Neural crest cell (in vitro differentiated cells): ENCODE measurements at places on chromosomes 5 and 9.
A peak's percentile ranks its signal among the peaks of the same experiment; 100 is the strongest.

DNA sequence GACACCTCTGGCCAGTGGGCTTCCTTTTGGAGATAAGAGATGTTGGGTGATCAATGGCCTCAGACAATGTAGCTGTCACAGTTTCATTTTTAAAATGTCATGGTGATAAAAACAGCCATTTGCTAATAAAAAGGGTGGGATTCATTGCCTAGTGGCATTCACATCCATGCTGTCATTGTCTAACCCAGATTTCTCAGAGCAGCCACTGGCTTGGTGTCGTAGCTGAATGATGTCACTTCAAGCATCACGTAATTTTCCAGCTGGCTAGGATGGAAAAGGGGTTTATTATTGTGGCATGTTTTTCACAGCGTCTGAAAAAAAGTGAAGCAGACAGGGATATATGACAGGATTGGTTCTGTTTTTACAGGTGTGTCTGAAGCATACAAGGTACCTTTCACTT is 184.7 kb downstream of the AOPEP start:
- DNase-seq = no peak

- DNase-seq = no peak
These were observed 20.1 kb downstream of the RANBP3L start for GRCh38 chr5:36281626-36282025.

- peak; percentile 7 for DNase-seq
These were observed 38.2 kb downstream of the CLINT1 start for GRCh38 chr5:157820593-157821252.

- no peak for DNase-seq
These were observed 354.0 kb downstream of the NPR3 start for GRCh38 chr5:33065131-33065530.

GRCh38 chr5:59238126-59238902 is 655.2 kb downstream of the PDE4D start:
- no peak for DNase-seq

DNA sequence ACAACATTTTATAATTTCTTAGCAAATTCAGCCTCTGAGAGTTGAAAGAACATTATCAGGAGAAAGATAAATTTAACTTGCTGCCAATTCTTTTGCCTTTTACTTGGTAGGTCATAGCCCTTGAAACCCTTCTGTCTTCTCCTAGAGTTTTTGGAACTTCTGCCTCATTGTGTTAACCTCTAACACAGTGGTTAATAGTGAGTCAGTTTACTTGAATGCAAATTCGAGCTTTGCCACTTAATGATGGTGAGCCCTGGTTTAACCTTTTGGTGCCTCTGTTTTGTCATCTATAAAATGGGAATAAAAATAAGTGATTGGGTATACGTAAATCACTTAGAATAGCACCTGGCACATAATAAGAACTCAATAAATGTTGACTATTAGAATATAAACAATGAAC is 1.8 kb upstream of the INIP start:
- DNase-seq = no peak

DNA sequence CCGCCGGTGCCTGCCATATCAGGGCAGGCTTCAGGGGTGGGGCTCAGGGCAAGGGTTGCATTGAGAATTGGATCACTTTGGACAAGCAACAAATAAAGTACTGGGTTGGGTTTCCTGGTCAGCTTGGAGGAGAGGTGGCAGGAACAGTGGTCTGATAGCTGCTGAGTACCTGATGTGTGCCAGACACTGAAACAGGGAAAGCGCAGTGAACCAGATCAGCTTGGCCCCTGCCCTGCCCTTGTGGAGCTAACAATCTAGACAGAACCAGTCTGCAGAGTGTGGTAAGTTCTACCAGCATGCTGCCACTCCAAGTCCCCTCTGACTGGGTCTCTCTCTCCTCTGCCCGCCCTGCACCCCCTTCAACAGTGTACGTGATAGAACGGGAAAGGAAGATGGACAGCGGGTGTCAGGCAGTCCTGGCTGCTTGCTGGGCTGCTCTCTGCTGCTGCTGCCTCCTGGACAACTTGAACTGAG is 53.4 kb downstream of the CYSTM1 start:
- DNase-seq = no peak

GRCh38 chr9:134560654-134561053 is 80.9 kb upstream of the COL5A1 start:
- DNase-seq = no peak

GRCh38 chr5:135598691-135599395 is 20.1 kb upstream of the CXCL14 start:
- DNase-seq = no peak

GRCh38 chr9:30280229-30280900 is 2104.1 kb upstream of the ACO1 start:
- no peak for DNase-seq

GRCh38 chr9:83623679-83624076 is 735 bp downstream of the IDNK start:
- DNase-seq = no peak

DNA sequence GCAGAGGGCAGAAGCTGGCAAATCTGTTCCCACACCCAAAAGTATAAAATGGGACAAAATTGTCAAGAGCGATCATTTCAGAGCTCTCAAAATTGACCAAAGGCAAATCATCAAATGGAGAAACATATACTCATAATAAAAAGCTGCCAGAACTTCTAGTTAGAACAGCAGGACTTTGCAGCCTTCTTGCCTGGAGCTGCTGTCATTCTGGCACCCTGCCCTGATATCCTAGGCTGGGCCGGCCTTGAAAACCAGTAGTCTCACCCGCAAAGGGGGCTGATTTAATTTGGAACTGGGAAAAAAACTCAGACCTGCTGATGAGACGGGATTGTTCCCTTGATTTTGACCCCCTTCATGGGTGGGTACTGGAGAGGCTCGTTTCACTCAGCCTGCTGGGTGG is 18.5 kb downstream of the OR2V1 start:
- no peak for DNase-seq

DNA sequence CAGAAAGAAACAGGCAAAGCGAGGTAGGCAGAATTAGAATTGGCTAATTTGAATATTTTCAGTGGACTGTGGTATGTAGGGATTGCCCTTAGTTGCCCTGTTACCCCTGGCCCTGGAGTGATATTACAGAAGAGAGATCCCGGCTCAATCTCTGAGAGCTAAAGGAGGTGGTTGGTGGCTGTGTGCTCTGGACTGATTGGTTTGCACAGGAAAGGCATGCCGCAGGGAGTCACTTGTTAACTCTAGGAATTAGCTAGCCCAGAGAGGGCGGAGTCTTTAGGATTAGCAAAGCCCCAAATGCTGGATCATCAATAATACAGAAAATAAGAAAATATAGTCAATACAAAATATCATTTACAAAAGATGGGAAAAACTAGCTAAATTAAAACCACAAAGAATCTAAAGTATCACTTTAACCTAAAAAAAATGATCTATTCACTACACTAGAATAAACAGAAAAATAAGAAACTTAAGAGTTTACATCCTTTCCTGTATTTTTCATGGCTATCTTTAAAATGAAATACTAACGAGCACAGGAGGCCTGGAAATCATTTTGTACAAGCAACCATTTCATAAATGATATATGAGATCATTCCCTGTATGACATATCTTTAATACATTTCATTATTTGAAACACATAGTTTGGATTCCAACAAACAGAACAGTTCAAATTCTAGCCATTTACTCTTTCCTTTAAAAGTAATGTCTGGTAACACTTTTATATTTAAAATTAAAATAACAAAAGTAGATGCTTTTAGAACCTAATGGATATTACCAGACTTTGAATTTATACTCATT is 71.1 kb downstream of the GNAQ start:
- DNase-seq = no peak

DNA sequence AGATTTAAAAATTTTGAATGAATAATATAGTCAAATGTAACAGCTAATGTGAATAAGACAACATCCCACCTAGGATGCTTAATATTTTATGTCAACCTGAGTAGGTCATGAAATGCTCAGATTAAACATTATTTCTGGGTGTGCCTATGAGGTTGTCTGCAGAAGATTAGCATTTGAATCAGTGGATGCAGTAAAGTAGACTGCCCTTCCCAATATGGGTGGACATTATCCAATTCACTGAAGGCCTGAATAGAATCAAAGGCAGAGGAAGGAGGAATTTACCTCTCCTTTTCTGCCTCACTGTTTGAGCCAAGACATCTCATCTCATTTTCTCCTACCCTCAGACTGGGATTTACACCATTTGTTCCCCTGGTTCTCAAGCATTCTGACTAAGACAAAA is 1582.3 kb downstream of the EFNA5 start:
- DNase-seq = no peak

DNA sequence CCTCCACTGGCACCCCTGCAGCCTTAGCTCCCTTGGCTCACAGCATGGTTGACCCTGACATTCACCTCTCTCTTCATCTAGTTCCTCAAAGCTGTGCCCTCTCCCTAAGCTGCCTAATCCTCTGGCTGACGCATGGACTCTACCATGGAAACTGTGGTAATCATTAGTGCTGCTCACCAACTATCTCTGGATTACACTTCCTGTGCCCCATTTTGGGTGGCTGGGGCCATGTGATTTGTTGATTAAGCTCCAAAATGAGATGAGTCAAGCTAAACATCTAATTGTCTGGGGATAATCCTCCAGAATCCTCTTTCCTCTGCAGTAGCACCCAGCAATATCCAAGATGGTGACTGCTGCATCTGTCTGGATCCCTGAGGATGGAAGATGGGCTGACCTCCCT is 264.4 kb downstream of the SH3GL2 start:
- no peak for DNase-seq

DNA sequence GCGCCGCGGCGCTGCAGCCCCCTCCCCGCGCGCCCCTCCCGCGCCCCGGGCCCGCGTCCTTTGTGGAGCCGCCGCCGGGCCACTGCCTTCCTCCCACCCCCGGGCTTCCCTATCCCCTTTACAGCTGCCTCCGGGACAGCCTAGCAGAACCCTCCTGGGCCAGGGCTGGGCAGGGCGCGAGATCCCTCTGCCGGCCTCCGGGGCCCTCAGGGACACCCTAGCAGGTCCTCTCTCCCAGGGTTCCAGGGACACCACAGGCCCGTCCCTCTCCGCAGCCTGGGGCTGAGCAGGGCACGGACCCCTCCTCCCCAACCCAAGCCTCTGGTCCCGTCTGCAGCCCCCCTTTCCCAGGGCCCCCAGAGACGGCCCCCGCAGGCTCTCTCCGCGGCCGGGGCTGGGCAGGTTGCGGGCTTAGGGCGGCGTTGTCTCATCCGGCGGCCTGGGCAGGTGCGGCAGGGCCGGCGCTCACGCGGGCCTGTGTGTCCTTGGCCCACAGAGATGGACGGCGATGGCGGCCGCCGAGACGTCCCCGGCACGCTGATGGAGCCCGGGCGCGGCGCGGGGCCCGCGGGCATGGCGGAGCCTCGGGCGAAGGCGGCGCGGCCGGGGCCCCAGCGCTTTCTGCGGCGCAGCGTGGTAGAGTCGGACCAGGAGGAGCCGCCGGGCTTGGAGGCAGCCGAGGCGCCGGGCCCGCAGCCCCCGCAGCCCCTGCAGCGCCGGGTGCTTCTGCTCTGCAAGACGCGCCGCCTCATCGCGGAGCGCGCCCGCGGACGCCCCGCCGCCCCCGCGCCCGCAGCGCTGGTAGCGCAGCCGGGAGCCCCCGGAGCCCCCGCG is 710 bp downstream of the WNK2 start:
- DNase-seq = no peak

GRCh38 chr5:74402553-74402952 is 238.0 kb downstream of the ENC1 start:
- no peak for DNase-seq

DNA sequence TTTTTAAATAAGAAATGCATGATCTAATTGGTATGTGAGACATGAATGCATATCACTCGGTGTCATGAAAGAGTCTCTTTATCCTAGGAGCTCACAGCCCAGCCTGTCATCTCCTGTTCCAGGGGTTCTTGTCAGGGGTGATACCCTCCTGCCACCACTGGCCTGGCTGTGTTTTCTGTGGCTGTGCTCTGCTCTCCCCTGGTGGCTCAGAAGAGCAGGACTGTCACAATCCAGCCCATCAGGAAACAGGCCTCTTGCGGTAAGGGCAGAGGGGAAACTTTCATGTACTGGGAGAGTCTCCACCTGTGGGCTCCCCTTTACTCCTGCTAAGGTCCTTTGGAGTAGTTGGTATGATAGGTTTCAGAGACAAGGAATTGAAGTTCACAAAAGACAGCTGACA is 240.2 kb upstream of the GLRA1 start:
- no peak for DNase-seq

GRCh38 chr5:16626696-16627264 is 10.0 kb upstream of the RETREG1 start:
- no peak for DNase-seq

- DNase-seq = no peak
These were observed 96.3 kb downstream of the GLDC start for GRCh38 chr9:6549106-6549800.

DNA sequence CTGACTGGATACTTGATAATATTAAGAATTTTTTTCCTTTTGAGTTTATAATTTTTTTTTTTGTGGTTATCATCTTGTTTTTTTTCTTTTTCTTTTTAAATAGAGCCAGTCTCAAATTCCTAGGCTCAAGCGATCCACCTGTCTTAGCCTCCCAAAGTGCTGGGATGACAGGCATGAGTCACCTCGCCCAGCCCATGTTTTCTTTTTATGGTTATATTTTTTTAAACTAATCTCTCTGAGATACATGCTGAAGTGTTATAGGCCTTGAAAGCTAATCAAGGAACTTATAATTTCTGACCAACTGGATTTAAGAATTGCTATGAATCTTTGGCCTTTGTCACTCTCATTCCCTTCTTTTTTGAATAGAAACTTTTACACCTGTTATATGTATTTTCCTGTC is 6.8 kb upstream of the AMACR start:
- no peak for DNase-seq

GRCh38 chr9:37200433-37201005 is 80.1 kb downstream of the ZCCHC7 start:
- DNase-seq = no peak

GRCh38 chr5:50717651-50718050 is 51.2 kb downstream of the PARP8 start:
- DNase-seq = no peak

- no peak for DNase-seq
These were observed 113.3 kb downstream of the MTREX start for GRCh38 chr5:55421074-55421529.

DNA sequence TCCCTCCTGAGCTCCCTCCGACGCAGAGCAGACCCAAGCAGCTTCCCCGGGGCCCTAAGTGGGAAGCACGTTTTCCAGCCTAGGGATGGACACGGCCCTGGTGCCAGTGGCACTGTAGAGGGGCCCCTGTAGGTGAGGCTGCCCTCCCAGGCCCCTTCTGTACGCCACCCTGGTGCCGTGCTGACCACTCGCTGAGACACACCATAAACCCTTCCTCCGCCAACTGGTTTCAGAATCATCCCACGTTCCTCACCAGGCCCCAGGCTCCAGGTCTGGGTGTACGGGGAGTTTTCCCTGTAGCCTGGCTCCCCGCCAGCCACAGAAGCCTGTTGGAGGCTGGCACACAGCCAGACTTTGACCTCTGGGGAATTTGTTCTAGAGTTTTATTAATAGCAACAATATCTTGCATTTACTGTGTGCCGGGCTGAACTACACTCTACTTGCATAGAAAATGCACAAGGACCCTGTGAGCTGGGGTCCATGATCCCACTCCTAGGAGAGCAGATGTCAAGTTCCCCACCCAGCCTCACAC is 18.2 kb upstream of the WDR38 start:
- no peak for DNase-seq

DNA sequence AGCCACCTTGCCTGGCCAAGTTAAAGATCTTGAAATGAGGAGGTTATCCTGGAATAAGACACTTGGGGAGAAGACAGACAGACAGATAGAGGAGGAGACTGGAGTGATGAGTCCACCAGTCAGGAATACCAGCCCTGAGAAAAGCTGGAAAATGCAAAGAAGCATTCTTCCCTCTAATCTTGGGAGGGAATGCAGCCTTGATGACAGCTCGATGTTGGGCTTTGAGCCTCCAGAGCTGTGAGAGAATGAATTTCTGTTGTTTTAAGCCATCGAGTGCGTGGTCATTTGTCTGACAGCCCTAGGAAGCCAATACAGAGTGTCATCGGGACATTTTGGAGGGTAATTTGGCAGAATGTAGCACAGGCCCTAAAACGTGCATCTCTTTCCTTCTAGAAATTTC is 199.1 kb upstream of the IER5L start:
- no peak for DNase-seq
